Spinal cord (tissue), 10 donors: ENCODE measurements at places on chromosomes 4 and X. TPM values are rescaled to one million over a fixed set of nuclear protein-coding genes. Genes with fewer than 3 reads are reported as not detected.

The IGSF1 gene
- 16.1 TPM for polyA plus RNA-seq

The HMX1 gene
- polyA plus RNA-seq, result 5.0 TPM

The SASH3 gene
- 4.9 TPM for polyA plus RNA-seq

The PCDH18 gene
- 25.9 TPM for polyA plus RNA-seq

The TMEM164 gene
- 21.0 TPM for polyA plus RNA-seq

The NAT8L gene
- polyA plus RNA-seq, result 62.2 TPM

The MID1IP1 gene
- polyA plus RNA-seq, result 52.6 TPM

The DGAT2L6 gene
- polyA plus RNA-seq, result not detected

The TFE3 gene
- 36.5 TPM for polyA plus RNA-seq

The CXCL3 gene
- 2.2 TPM for polyA plus RNA-seq

The ZNF732 gene
- polyA plus RNA-seq, result 0.95 TPM

The PGAM4 gene
- 0.45 TPM for polyA plus RNA-seq

The SPANXD gene
- not detected for polyA plus RNA-seq

The CXCL6 gene
- 1.5 TPM for polyA plus RNA-seq

The OTC gene
- 0.27 TPM for polyA plus RNA-seq

The PGM2 gene
- polyA plus RNA-seq, result 24.0 TPM

The LGI2 gene
- polyA plus RNA-seq, result 20.0 TPM

The TEX13D gene
- polyA plus RNA-seq, result not detected

The SPARCL1 gene
- 1,627 TPM for polyA plus RNA-seq

The ZGRF1 gene
- polyA plus RNA-seq, result 10.8 TPM

The TMEM156 gene
- polyA plus RNA-seq, result 1.1 TPM

The OFD1 gene
- 29.8 TPM for polyA plus RNA-seq

The TRIM75 gene
- polyA plus RNA-seq, result not detected

The CT47A7 gene
- not detected for polyA plus RNA-seq

The PCDH7 gene
- 98.7 TPM for polyA plus RNA-seq

The USP27X gene
- 12.4 TPM for polyA plus RNA-seq

The NUP62CL gene
- polyA plus RNA-seq, result 3.2 TPM

The LARP7 gene
- polyA plus RNA-seq, result 47.7 TPM

The ANKRD50 gene
- 22.2 TPM for polyA plus RNA-seq

The GIMD1 gene
- not detected for polyA plus RNA-seq

The HSFX2 gene
- polyA plus RNA-seq, result 0.86 TPM

The GRIA3 gene
- polyA plus RNA-seq, result 39.4 TPM

The C4orf54 gene
- polyA plus RNA-seq, result 0.05 TPM

The F8A1 gene
- 33.8 TPM for polyA plus RNA-seq

The TRIM61 gene
- 3.9 TPM for polyA plus RNA-seq

The FSTL5 gene
- polyA plus RNA-seq, result 28.3 TPM

The FAAH2 gene
- 4.7 TPM for polyA plus RNA-seq

The ETNPPL gene
- 2.9 TPM for polyA plus RNA-seq

The NUDT10 gene
- 25.5 TPM for polyA plus RNA-seq

The MAGEA2 gene
- polyA plus RNA-seq, result not detected

The FOXR2 gene
- not detected for polyA plus RNA-seq

The MAGEB4 gene
- not detected for polyA plus RNA-seq

The DNAAF6 gene
- polyA plus RNA-seq, result 0.81 TPM

The HAND2 gene
- 0.21 TPM for polyA plus RNA-seq

The TLR2 gene
- polyA plus RNA-seq, result 1.2 TPM

The CHRDL1 gene
- polyA plus RNA-seq, result 12.6 TPM

The MAGEB17 gene
- 0.30 TPM for polyA plus RNA-seq

The GPR119 gene
- polyA plus RNA-seq, result not detected

The ARX gene
- polyA plus RNA-seq, result 0.26 TPM

The JCHAIN gene
- polyA plus RNA-seq, result not detected
